Anterior cingulate cortex (tissue), 58 donors: ENCODE measurements at places on chromosomes 1 and 21.

GRCh38 chr1:70231475-70231874 lies 10.3 kb downstream of the SRSF11 start:
- no peak for DNase-seq

GRCh38 chr1:2645143-2645542 lies 12.3 kb upstream of the MMEL1 start:
- DNase-seq = no peak

DNA sequence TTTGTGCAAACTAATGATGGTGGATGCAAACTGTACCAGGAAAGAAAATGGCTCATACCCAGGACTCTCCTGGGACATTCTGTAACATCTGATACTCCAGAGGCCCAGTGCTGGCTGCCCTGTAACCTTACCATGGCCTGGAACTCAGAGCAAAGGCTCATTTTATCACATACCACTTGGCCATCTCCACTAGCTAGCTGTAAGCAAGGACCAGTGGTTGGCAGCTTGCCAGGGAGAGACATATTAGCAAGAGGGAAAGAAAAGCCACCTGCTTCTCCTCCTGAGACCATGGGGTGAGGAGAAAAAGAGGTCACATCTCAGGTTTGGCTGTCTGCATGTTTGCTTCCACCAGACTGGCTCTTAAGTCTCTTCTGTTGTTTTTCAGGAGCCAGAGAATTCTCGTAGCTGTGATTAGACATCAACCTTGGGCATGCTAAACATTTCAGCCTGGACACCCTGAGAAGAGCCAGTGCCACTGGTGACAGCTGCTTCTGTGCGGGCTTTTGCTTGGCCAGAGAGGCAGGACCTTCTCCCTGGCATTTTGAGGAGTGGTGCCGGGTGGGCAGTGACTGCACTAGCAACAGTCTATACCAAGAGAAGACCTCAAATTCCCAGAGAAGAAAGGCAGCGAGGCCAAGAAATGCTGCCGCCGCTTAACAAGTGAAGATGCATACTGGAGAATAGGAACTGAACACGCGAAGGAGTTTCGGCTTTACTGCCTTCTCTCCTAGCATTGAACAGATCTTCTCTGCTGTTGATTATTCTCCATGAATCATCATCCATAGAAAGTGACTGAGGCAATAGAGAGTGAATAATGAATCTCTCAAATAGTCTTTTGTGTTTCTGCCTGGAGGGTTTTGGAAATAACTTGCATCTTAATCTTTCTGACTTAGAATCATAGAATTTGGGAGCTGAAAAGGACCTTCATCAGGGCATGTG lies 6.7 kb upstream of the INKA2 start:
- DNase-seq = no peak

DNA sequence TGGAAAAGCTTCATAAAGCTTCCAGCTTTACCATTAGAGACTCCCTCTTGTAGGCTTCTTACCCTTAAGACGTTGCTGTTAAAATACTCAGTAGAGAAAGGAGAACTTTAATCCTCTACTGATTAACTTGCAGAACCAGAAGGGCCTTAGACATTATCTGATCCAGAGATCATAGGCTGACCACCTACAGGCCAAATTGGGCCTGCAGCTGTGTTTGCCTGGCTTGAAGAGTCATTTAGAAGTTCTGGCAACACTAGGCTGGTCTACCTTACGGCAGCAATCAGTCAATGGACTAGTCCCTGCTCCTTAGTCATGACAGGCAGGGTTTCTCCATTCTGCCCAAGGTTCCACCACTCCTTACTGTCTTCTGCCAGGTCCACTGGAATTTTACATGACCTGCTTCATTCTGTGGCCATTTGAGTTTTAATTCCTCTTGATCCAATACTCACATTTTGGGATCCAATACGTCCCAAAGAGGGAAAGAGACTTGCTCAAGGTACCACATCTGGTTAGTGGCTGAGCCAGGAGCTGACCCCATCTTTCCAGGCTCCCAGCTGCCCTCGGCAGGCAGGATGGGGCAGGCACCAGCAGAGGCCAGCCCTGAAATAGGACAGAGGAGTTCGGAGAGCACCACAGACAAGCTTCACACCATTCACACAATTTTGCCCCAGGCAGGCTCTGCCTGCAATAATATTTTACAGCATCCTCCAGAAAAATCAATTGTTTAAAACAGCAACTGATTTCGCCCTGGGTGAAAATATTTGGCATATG lies 96.8 kb downstream of the TNR start:
- DNase-seq = no peak

- no peak for DNase-seq
Observed at GRCh38 chr21:25831300-25831960, 96.7 kb downstream of the GABPA start.

GRCh38 chr1:244330318-244330625 lies 121.4 kb downstream of the ADSS2 start:
- DNase-seq = no peak

GRCh38 chr1:65393347-65393746 lies 27.1 kb upstream of the LEPR start:
- no peak for DNase-seq

- no peak for DNase-seq
Observed at GRCh38 chr21:27693376-27693775, 726.5 kb upstream of the ADAMTS5 start.

GRCh38 chr1:76928522-76928921 lies 61.2 kb downstream of the ST6GALNAC5 start:
- no peak for DNase-seq

- no peak for DNase-seq
Observed at GRCh38 chr1:74908797-74909196, 175.8 kb downstream of the TYW3 start.

DNA sequence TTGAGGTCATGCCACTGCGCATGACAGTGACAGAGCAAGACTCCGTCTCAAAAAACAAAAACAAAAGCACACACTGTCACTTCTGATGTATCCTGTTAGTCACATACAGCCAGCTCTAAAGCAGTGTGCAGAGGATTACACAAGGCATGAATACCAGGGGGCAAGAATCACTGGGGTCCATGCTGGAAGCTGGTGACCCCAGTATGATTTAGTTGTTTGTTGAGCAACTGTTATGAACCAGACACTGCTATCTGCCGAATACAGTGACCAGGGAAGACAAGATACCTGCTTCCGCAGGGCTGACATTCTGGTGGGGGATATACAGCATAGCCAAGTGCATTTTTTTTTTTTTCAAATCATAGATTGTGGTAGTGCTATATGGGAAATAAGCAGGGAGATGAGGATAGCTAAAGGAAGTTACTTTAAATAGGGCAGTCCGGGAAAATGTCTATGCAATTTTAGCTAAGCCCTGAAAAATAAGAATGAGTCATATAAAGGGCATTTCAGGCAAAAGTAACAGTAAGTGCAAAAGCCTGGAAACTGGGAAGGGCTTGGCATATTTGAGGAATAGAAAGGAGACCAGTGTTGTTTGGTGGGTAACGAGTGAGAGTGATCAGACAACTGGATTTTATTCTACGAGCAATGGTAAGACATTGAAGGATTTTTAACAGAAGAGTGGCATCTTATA lies 69.7 kb downstream of the ADSS2 start:
- DNase-seq = no peak

GRCh38 chr1:16430606-16431005 lies 6.6 kb downstream of the SPATA21 start:
- DNase-seq = no peak

DNA sequence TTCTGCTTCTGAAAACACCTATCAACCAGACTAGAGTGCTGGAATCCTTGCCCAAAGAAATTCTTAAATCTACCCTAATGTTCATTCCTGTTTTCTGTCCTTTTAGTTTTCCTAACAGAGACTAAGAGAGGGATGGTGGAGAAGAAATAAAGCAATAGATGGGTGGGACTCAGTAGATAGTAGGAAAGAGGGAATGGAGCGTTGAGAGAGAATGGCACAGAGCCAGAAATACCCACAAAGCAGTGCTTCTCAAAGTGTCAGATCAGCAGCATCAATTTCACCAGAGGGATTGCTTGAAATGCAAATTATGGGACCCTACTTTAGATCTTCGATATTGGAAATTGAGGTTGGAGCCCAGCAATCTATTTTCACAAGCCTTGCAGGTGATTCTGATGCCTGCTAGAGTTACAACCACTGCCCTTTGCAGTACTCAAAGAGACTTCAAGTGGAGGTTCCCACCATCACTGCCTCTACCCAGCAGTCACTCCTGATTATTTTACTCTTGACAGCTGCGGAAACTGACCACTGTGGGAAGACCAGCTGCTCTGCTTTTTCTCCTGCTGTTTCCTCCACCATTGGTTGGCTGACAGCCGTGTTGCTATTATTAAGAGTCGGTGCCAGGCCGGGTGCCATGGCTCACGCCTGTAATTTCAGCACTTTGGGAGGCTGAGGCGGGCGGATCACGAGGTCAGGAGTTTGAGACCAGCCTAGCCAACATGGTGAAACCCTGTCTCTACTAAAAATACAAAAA lies 11.4 kb upstream of the PRPF3 start:
- no peak for DNase-seq

DNA sequence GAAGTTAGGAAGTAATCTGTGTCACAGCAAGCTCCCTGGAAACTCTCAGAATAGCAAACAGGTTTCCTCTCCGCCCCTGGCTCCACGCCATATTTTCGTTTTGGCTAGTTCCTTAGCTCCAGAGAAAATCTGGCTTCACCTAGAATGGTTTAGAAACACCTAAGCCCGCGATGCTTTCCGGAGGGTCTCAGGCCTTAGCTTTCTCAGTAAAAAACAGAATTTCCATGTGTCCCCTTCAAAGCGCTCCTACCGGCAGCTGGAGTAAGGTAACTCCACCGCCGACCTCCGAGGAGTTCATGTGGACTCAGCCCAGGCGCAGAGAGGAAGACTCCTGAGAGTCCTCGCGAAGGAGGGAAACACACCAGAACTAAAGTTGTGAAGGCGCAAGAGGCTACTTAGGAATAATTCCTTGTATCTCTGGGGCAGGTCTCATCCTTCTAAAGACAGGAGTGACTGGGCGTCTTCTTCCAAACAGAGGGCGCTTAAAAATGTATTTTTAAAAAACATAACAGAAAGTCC lies 406 bp downstream of the KIAA0040 start:
- no peak for DNase-seq

GRCh38 chr1:3644273-3644672 lies 5.6 kb downstream of the WRAP73 start:
- no peak for DNase-seq

DNA sequence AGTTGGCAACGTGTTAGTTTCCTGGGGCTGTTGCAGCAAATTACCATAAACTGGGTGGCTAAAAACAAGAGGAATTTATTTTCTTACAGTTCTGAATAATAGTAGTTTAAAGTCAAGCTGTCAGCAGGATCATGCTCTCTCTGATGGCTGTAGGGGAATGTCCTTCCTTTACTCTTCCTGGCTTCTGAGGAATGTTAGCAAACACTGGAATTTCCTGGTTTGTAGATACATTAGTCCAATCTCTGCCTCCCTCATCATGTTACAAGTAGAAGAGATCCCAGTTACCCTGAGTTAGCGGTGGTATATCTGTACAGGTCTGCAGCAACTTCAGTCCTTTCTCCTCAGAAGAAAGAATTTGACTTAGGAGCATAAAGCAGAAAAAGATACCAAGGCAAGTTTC lies 2249.1 kb downstream of the NCAM2 start:
- no peak for DNase-seq

- DNase-seq = no peak
Observed at GRCh38 chr1:207944571-207944970, 33.6 kb upstream of the CD34 start.

DNA sequence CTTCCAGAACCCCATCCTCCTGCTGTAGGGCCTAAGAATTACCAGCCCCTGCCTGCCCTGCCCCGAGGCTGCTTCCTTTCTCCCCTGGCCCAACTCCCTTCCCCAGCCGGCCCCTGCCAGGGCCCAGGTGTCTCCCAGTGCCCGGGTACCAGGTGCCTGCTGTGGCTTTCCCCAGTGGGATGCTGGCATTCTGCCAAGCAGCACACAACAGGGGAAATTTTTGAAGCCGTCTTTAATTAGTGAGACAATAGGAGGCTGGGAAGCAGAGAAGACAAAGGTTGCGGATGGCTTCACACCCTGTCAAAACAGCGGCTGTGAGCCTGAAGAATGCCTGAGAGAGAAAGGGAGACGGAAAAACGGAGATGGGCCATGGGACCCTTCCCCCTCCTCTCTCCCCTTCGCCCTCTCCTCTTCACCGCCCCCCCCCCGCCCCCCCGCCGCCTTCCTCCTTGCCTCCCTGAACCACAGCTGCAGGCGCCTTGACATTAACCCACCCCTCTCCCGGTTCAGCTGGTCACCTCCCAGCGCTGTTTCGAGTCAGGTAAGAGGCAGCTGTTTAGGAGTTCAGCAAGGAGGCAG lies 33.6 kb downstream of the LRRN2 start:
- DNase-seq = no peak

DNA sequence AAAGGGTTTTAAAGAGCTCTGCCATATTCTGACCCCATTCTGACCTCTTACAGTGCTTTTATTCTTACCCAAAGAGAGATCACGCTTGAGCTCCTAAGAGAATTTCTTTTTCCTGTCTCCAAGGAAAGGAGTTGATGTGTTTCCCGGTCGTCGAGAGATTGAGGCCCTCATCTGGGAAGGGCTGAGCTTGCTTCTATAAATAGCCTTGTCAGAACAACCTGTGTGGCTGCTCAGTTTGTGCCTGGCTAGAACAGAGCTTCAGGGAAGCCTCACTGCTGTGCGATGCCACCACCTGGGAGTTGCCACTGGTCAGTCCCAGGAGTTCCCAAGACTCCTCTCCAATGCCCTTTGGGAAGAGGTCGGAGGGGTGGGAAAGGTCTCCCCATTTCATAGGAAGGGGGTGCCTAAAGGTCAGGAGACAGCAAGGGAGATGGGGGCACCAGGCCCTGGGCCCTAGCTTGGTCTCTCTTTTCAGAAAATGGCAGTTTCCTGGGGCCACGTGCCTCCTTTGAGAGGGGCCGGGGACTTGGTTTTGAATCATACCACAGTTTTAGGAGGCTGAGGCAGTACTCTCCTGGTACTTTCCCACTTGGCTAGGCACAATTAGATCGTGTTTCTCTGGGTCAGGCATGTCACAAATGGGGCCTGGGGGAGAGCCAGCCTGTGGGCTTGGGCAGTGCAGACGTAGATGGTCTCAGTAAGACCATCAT lies 52.1 kb downstream of the EIF2D start:
- DNase-seq = no peak

DNA sequence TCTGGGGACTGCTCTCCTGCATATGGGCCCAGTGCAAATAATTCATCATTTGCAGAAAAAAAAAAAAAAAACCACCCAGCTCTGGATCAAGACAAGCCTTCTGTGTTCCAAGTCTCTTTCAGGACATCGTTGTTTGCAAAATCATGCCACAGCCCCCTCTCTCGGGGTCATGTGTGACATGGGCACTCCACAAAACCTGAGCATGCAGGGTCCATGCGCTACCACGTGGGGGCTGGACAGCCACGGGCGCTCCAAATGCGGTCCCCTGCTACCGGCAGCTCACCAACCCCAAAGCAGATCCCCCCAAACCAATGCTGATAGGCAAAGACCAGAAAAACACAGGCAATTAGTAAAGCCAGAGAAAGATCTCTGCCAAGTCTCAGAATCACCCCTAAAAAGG lies 17.6 kb downstream of the NPHP4 start:
- DNase-seq = no peak

- DNase-seq = no peak
Observed at GRCh38 chr1:206479183-206480125, 9.2 kb downstream of the IKBKE start.

DNA sequence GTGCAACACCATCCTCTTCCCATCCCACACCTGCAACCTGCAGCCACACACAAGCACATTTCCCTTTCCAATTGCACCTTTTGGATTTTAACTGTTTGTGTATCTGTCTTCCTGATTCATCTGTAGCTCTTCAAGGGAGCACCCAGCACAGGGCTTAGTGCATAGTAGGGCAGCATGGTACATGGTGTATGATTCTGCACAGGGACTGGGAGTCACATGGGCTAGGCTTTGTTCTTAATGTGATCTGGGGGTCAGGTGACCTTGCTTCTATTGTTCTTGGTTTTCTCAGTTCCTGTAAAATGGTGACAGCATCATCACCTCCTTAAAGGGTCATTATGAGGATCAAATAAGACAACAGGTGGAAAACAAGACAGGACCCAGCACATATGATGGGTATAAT lies 419.3 kb downstream of the MATN1 start:
- no peak for DNase-seq
